IgD-negative memory B cell (primary cell): ENCODE measurements at places on chromosomes 1 and 21. TPM values are rescaled to one million over a fixed set of nuclear protein-coding genes. Genes with fewer than 3 reads are reported as not detected.

Gene LGR6
- polyA plus RNA-seq = not detected

Gene CRNN
- not detected for polyA plus RNA-seq

Gene CRYBG2
- polyA plus RNA-seq = 3.1 TPM

Gene CORT
- polyA plus RNA-seq = not detected

Gene TEDDM1
- polyA plus RNA-seq = 0.08 TPM

Gene NUF2
- polyA plus RNA-seq = 1.2 TPM
